ENCODE measurements at places on chromosomes 1 and 21. TPM values are rescaled to one million over a fixed set of nuclear protein-coding genes. Genes with fewer than 3 reads are reported as not detected.

The OR10Z1 gene
- total RNA-seq = not detected

The ZNF683 gene
- 0.17 TPM for total RNA-seq

The AK4 gene
- 58.4 TPM for total RNA-seq

The PLA2G2D gene
- total RNA-seq = 0.14 TPM

The SPRR3 gene
- total RNA-seq = not detected

The CELA3B gene
- total RNA-seq = not detected

DNA sequence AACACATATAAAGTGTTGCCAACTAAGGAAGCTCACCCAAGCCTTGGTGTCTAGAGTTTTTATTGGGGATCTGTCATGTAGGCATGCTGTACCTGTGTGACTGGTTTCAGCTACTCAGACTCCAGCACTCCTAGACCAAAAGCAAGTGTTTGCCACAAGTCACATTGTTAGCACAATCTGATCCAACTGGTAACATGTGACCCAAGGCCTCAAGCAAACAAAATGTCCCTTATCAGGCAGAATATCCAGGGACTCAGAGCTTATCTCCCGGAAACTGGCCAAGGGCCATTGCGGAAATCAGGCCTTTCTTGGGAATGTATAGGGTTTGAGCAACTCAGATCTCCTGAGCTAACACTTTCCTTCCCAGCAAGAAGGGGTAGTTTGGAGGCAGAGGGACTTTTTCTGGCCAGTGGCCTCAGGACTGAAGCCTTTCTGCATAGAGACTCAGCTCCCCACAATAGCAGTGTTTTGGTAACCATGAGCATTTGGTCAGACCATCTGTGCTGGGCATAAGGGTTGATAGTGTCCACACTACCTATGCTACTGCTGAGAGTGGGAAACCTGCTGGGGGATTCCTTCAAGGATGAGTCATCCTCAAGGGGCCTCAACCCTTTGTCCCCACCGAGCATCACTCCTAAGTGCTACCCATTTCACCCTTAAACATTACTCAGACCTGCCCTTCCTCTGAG, 29.6 kb downstream of the NHLH2 start:
- DNase-seq = no peak

- DNase-seq = no peak
Observed at GRCh38 chr1:84585803-84586202, 11.6 kb upstream of the CTBS start.

DNA sequence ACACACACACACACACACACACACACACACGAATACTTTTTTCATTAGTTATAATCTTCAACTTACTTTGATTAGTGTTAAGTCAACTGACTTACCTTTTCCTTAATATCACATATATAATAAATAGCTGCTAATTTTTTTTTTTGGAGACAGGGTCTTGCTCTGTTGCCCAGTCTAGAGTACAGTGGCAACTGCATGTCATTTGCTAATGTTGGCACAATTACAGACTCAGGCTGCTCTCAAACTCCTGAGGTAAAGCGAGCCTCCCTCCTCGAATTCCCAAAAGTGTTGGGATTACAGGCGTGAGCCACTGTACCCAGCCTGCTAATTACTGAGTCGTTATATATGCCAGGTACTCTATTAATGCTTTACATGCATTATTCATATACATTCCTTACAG, 20.8 kb upstream of the TAL1 start:
- no peak for DNase-seq

GRCh38 chr21:37136261-37136660, 63.2 kb downstream of the TTC3 start:
- DNase-seq = no peak

DNA sequence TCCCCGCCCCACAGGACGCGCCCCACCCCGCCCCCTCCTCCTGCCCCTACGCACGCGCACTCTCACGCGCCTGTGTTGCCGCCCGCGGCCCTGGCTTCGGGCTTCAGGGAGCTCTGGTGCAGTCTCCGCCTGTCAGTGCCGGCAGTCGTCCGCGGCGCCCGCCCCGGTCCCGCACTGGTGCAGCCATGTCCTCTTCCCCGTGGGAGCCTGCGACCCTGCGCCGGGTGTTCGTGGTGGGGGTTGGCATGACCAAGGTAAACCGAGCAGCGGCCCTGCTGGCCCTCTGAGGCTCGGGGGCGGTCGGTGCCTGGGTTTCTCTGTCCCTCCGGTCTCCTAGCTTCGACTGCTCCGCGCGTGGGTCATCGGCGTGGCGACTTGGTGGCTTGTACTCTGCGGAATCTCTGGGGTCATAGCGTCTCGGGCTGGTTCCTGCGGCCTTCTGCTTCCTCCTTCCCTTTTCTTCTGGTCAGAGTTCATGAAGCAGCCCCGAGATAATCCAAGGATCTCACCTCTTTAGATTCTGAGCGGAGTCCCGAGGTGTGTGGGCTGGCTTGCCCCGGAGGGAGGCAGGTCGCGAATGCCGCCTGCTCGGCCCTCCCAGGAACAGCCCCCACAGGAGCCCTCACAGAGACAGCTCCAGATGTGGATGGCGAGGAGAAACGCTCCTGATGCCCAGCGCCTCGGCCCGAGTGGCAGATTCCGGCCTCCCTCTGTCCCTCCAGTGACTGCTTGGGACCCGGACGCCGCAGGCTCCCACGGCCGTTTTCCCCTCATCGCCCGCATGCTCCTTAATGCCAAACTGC, at the start of gene SCP2:
TSS of gene SCP2 (plus strand) at position 65 of the 803 bp plus-strand sequence. CDS start at position 186, 121 bp downstream.
- DNase-seq = peak; percentile 73

- DNase-seq = peak; percentile 46
Observed at GRCh38 chr1:185733818-185734735, at the start of gene HMCN1. Gene HMCN1 (plus strand): TSS chr1:185734391. CDS start chr1:185734780, 389 bp downstream.

DNA sequence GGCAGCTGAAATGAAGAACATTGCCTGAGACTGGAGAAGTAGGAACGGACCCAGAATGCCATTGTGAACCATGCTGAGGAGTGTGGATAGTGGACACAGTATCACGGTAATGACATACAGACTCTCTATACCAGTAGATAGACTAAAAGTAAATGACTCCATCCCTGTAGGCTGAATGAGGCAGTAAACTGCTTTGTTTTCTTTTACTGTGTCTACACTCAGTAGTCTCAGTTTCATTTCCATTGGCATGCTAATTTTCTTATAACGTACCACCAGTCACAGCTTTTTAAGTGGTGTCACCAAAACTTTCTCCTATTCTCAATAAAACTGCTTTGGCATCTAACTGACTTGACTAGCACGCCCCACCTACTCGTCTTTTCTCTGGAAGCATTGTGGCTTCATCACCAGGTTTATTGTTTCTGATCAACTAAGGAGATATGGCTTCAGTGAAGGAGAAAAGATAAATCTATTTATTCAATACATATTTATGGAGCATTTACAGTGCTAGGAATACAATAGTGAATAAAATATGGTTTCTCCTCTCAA, 8.4 kb upstream of the ZNF697 start:
- no peak for DNase-seq

DNA sequence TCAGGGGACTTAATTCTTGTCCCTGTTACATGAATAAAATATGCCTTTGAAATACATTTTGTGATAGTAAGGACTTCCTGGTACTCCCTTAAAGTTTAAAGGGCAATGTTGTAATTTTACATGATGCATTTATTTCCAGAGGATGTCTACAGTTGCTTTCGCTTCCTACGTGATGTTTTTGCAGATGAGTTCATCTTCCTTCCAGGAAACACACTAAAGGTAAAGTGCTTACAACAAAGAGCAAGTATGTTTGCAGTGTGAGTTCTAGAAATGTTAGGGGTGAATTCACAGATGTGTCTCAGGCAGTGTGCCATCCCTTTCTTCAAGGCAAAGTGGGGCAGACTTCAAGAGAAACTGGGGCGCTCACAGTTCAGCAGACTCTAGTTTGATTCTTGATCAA, 31.2 kb downstream of the GNPAT start:
- no peak for DNase-seq

GRCh38 chr21:44714905-44715304, 3.5 kb upstream of the TSPEAR start:
- no peak for DNase-seq

DNA sequence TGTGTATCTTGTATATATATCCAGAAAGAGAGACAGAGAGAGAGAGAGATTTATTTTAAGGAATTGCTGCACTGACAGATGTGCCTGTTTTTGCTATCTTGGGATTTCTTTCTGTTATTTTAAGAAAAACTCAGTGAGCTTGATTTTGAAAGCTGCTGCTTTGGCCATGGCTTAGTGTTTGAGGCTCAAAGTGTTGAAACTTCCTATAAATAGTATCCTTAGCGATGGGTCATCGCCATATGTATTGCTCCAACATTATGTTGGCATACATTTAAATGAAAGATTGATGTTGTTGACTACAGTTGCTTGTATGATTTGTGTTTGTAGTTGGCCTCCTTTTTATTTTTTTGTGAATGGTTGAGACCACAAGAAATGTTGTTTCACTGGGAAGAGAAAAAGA, 29.0 kb upstream of the NTPCR start:
- DNase-seq = no peak

DNA sequence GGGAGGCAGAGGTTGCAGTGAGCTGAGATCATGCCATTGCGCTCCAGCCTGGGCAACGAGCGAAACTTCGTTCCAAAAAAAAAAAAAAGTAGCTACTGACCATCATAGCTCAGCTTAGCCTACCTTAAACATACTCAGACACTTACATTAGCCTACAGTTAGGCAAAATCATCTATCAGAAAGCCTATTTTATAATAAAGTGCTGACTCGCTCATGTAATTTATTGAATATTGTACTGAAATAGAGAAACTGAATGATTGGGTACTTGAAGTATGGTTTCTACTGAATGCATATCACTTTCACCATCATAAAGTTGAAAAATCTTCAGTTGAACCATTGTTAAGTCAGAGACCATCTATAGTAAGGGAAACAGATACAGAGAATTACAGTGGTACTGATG, 93.9 kb upstream of the BMP8A start:
- DNase-seq = no peak

GRCh38 chr1:56963667-56964066, 2.1 kb downstream of the C8B start:
- DNase-seq = no peak

GRCh38 chr1:101257500-101258325, 20.9 kb downstream of the S1PR1 start:
- DNase-seq = peak; percentile 69

DNA sequence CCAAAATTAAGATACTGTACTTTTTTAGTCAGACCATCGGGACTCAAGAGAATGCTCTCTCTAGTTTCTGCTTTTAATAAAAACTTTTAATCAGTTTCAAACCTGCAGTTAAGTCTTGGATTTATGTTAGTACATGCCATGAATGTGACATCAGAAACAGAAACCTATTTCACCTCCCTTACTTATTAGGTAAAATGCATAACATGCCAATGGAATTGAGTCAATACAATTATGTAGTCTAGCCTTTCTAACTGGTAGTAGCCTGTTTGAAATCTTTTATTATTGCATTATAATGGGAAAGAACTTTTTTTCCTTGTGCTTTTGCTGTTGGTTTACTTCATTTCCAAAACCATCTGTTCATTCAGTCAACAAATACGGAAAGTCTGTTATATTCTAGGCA, 4.8 kb downstream of the PHACTR4 start:
- DNase-seq = no peak

- DNase-seq = no peak
Observed at GRCh38 chr21:22374218-22374969, 1376.2 kb downstream of the NCAM2 start.

DNA sequence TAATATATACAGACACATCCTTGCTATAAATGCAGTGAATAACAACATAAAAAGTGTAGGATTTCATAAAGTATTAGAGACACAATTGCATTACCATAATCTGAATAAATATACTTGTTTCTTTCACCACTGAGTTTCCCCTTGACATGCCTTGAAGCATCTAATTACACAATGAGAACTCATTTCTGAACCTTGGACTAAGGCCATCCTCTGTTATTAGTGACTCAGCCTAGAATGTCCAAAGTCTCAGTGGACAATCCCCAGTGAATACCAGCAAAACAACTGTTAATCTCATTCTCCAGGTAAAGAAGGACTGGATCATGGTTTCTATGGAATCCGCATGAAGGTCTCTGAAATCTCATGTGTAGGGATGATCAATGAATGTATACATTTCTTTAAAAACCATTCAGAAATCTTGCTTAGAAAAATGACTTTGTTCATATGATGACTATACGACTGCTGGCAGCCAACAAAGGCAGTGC, at the start of gene OR2L5:
TSS of gene OR2L5 (plus strand) at position 432 of the 482 bp plus-strand sequence. CDS start 8,288 bp downstream, outside the sequence.
- no peak for DNase-seq

DNA sequence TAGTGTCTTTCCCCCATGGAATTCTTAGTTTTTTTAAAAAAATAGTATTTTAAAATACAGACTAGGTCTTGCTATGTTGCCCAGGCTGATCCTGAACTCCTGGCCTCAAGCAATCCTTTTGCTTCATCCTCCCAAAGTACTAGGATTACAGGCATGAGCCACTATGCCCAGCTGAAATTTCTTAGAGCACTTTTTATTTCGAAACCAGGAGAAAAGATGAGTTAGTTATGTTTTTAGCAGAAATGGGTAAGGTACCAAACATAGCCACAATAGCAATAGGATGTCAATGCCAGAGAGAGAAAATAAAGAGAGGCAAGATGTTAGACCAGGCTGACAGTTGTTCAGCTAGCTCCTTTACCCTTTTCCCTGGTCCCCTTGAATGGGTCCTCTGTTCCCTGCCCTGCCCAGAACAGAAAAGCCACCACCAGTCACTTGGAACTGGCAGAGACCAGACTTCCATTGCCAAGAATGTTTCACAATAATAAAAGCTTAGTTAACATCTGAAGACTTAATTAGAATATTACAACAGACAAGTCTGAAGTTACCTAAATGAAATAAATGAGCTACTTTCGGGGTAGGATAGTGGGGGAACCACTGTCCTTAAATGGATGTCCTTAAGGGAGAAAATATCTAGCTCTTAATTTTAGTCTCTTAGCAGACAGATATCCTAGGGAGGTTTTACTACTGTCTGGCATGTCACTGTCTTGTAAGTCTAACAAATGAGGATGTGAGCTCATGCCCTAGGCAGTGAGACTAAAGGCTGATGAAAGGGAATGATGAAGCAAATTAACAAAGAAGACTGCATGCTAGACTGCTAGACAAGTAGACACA, 54.3 kb downstream of the ABL2 start:
- no peak for DNase-seq

GRCh38 chr1:183877053-183877720, 72.3 kb downstream of the RGL1 start:
- DNase-seq = no peak

All from liver (tissue), 10 donors.